Activated effector memory CD4-positive, alpha-beta T cell treated with Interleukin-2 at 50 U/mL for 16 hours (primary cell): ENCODE measurements at places on chromosomes 7 and 10.
A peak's percentile ranks its signal among the peaks of the same experiment; 100 is the strongest.

GRCh38 chr7:2403718-2404648 lies 572 bp downstream of the CHST12 start:
- DNase-seq = no peak

DNA sequence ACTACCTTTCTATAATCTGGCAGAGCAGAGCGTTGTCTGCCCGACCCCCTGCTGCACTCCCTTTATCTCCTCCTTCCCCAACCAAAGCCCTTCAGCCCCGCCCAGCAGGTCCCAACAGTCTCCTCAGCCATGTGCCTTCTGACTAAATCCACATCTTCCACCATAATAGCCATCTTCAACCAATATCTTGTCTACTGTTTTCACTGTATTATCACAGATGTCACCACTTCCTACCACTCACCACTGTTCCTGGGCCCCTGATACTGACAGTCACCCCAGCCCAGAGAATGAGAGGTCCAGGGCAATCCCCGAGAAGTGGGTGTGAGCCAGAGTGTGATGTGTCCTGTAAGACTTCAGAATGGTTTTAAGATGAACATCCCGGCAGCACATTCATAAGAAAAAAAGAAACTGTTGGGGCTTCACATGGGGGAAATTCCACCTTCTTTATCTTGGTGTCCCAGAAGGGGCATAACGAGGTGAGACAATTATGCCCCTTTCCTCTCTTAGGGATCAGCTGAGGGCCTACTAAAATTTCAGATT lies 25.3 kb downstream of the CCDC6 start:
- DNase-seq = peak; percentile 4

- DNase-seq = no peak
Measured at GRCh38 chr10:11111490-11111889, 93.8 kb downstream of the CELF2 start.

- no peak for DNase-seq
Measured at GRCh38 chr7:151592868-151593486, 73.3 kb upstream of the RHEB start.

- DNase-seq = no peak
Measured at GRCh38 chr7:149569025-149569725, 71.6 kb upstream of the ZNF746 start.

GRCh38 chr7:70782796-70783195 lies 349.1 kb upstream of the GALNT17 start:
- DNase-seq = no peak

- DNase-seq = no peak
Measured at GRCh38 chr10:30812018-30812851, 182.7 kb upstream of the LYZL2 start.

- no peak for DNase-seq
Measured at GRCh38 chr10:125982260-125982948, 86.0 kb downstream of the FANK1 start.

DNA sequence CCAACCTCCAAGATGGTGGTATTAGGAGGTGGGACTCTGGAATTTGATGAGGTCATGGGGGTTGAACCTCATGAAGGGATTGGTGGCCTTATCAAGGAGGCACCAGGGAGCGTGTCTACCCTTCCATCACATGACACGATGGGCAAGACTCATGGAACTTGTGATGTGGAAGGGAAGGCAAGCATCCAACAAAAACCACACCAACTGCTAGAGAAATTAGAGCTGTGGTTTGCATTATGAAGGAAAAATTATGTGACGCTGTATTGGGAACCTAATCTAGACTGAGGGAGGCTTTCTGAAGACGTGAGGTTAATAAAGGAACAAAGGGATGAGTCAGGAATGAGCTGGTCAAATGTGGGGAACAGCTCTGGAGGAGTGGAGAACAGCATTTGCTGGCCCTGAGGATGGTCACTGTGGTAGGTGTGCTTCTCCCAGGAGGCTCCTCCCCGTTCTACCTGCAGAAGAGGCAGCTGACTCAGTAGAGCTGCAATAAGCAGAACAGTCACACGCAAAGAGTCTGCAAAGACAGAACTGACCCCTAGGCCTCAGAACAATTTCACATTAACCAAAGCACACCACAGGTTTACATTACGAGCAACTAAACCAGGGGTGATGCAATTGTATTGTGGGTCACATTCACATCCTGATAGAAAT lies 236.6 kb upstream of the GRB10 start:
- DNase-seq = no peak

- DNase-seq = no peak
Measured at GRCh38 chr10:126060261-126060931, 164.0 kb downstream of the FANK1 start.

DNA sequence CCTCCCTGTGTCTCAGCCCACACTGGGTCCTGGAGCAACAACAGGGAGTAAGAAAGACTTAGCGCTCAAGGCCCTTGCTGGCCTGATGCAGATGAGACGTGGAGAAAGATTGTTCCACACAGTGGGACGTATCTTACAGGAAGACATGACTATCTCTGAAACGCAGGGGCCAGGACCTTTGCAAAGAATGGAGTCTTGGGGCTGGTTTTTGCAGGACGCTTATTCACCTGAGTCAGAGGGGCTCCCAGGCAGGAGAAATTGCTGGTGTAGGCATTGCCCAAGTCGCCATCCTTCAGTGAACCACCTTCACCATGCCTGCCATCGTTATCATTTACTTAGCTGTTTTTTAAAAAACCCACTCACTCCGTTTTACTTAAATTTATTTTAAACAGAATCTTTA lies 11.8 kb upstream of the GDF10 start:
- no peak for DNase-seq

DNA sequence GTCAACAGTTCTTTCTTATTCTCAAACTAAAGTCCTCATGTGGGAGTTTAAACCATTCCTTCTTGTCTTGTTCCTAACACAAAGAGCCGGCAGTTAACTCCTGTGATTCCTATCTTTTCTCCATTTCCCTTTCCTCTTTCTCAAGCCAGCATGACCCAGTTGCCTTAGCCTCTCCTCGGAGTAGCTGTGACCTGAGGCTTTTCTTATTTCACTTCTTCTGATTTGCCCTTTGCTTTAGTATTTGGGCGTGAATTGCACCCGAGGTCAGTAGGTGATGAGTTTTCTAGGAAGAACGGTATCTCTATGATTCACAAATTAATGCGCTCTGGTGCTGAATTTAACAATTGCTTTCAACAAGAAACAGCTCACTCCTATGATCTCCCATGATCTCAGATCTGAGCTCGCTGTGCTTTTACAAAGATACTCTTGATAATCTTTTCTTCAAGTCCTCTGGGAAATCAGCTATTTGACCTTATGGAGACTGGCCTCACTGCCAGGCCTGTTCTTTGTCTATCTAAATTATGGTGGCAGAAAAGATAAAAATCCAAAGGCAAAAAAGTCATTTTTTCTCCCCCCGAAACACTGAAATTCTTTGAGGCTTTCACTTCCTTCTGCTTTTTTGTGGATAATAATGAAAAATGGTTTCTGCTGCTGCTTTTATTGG lies 184.6 kb downstream of the JCAD start:
- no peak for DNase-seq

GRCh38 chr7:2614631-2615330 lies 17.0 kb upstream of the TTYH3 start:
- no peak for DNase-seq

- DNase-seq = no peak
Measured at GRCh38 chr7:27967639-27968038, 213.0 kb downstream of the JAZF1 start.

DNA sequence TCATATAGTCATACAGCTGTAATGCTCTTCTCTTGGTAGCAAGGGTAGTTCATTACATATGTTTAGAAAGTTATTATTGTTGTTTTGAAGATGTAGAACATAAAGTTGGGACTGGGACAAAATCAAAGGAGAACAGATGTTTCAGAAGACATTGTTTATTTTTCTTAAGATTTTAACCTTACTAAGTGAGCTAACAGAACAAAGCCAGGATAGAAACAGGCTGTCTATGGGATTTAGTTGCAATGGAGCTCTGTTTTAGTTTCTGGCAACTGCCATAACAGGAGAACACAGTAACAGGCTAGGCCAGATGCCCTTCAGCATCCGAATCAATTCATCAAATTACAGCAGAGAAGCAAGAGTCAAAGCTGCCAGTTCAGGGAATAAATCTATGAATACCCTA lies 382.4 kb downstream of the ARL4A start:
- DNase-seq = no peak

- no peak for DNase-seq
Measured at GRCh38 chr7:150688630-150689029, 3.1 kb downstream of the GIMAP2 start.

DNA sequence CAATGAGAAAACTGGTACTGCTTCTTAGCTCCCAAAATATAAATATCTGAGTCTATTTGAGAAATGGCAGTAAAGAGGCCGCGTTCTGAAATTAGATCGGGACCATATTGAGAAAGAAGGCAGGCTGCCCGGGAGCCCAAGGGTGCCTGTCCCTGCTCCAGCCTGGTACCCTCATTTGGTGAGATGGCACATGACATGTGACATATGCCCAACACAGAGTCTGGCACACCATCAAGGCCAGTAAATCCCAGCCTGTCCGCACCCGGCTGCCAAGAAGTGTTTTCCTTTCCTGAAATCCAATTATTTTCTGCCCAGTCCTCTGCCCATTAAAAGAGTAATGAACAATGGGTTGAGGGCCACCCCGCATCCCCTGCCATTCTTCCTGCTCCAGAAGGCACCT lies 66.4 kb downstream of the CDH23 start:
- DNase-seq = no peak
